ENCODE measurements at places on chromosomes 1 and 21.
A peak's percentile ranks its signal among the peaks of the same experiment; 100 is the strongest.

GRCh38 chr1:50048791-50049190, 25.0 kb upstream of the AGBL4 start:
- no peak for DNase-seq

GRCh38 chr1:980137-980571, 1.7 kb downstream of the PERM1 start:
- DNase-seq, result no peak

GRCh38 chr1:221772117-221772516, 30.2 kb upstream of the DUSP10 start:
- no peak for DNase-seq

- DNase-seq, result no peak
These were observed 323.5 kb upstream of the LRRC7 start for GRCh38 chr1:69244211-69244610.

GRCh38 chr21:41677671-41678015, 89.2 kb downstream of the RIPK4 start:
- no peak for DNase-seq

GRCh38 chr1:225044258-225044657, 114.8 kb downstream of the DNAH14 start:
- no peak for DNase-seq

GRCh38 chr1:248697907-248698306, 4.7 kb downstream of the OR14I1 start:
- DNase-seq, result no peak

DNA sequence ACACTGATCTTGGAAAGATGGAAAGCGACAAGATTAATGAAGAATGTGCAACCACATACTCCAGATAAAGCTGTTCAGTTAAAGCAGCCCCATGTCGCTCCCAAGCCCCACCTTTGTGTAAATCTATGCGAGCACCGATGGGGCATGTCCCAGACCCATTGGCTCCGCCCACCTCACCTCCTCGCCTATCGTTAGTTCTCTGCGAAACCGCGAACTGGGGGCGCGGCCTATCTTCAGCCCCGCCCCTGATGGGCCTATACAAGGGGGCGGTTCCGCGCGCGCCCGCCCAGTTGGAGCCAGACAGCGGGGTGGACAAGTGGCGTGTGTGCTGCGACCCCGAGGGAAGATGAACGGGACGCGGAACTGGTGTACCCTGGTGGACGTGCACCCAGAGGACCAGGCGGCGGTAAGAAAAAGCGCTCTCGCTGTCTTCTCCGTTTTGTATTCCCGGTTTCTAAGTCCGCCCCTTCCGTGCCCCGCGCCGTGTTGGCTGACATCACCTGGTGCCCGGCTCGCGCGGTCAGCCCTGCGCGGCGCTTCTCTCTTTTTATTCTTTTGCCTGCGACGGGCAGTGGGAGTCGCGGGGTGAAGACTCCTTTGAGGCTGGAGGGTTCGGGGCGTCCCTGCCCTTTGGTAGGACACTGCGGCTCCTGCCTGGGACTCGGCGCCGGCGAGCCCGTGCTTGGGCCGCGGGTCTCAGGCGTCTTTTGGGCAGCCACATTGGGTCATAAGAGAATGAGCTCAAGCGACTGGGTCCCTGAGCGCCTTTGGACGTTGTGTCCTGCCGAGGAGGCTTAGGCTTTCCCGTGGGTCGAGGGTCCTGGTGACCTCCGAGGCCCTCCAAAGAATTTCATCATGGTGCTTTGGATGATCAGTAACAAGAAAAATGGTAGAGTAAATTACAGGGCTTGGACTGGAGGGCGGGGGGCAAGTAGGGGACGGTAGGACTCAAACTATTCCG, at the start of gene TUFT1:
TUFT1 (plus strand) TSS at position 289 of the 961 bp plus-strand sequence; CDS start at position 347, 58 bp downstream.
- peak; percentile 95 for DNase-seq

DNA sequence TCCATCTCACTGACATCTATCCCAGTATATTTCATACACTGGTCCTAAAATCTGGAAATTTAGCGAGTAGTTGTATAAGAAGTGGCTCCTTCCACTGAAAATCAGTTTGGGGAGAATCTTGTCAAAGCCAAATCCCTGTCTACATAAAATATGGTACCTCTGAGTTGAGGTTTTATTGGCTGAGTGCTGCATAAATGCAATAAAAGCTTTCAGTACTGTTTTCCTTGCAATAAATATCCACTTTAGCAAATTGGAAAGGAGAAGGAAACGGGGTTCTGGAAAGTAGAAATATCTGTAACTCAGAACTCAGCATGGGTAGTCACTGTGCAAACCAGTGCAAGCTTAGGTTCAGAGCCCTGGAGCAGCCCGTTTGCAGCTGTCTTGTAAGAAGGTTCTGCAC, 580.2 kb downstream of the SMYD3 start:
- no peak for DNase-seq

- DNase-seq, result no peak
These were observed 331.4 kb upstream of the USP24 start for GRCh38 chr1:55546553-55546952.

DNA sequence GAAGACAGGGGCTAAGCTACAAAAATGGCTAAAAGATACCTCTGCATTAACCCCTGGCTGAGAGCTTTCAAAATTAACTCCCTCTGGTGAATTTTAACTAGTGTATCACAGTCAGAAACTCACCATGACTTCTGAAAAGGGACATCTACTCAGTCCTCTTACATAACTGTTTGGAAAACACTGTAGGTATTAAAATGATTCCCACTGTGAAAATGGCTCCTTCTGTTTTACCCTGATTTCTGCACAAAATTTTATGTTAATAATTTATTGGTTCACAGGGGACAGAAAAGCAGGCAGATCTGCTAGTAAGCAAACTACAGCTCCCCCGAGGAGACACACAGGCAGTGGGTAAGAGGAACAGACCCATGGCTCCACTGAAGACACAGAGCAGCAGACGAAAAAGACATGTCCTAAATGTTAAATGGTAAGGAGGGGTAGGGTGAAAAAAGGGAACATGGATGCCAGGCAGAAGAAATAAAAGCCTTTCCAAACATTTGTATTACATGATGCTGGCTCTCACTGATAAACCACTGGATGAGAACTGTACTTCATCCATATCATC, 111.7 kb downstream of the SLC45A1 start:
- DNase-seq, result no peak

GRCh38 chr21:25342816-25343215, 264.5 kb downstream of the MRPL39 start:
- no peak for DNase-seq

DNA sequence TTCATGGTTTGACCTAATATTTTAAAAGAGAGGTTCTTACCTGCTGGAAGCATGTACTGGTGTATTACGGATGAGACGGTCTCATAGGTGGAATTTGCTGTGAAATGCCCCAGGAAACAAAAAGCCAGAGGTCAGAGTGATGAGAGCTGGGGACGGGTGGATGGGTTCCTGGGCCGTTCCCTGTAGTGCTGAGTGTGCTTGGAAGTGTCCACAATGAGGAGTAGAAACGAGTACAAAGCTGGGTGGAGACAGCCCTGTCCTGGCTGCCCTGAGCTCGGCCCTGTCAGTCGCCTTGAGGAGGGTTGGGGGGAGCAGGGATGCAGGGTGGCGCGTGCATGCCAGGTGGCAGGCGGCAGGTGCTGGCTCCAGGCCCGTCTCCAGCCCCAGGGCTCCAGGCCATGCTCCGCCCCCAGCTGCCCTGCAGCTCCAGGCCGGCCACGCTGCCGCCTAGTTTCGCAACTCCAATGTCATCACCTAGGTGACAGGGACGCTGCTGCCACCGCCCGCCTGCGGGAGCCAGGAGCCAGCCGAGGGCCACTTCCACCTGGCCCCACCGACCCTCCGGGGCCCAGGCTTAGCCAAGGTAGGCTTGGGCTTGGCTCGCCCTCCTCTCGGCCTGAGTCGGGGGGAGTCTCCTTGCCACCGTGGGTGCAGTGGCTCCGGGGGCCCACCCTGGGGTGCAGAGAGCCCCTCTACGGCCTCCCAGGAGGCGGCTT, 16.4 kb downstream of the TP73 start:
- peak; percentile 54 for DNase-seq

DNA sequence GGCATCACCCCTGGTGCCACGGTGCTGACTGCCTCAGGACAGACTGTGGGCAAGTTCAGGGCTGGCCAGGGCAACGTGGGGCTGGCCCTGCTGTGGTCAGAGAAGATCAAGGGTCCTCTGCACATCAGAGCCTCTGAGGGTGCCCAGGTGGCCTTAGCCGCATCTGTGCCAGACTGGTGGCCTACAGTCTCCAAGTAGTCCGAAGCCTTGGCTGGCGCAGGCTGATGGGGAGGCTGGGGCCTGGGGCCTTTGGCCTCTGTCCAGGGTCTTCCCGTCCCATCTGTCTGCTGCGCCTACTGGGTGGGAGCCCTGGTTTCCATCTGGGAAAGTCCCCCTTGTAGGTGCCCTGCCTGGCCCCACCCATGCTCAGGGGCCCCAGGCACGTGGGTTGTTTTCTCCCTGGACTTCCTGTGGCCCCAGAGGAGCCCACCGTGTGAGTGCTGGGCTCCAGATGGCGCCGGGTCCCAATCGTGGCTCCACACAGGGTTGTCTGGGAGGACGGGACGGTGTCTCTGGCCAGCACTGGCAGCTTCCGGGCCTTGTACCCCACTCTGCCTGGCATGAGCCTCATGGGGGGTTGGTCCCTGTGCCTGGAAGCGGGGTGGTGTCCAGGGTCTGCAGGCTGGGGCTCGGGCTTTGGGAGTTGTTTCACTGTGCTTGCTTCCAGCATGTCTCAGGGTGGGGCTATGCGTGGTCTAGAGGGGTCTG, 9.9 kb downstream of the IBA57 start:
- no peak for DNase-seq

DNA sequence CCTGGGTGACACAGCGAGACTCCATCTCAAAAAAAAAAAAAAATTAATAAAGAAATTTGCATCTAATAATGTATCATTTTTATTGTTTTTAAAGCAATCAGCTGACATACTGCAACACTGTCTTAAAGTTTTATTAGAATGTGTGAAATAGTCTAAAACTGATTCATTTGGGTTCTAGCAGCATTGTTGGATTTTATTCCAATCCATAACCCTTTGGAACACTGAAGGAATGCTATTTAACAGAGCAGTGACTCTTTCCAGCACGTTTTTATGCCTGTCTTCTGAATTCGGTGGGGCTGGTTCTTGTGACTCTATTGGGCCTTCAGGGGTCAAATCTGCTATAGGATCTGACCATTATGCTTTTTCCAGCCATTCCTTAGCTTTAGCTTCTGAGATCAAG, 18.2 kb upstream of the FMO4 start:
- no peak for DNase-seq

GRCh38 chr21:34967509-34968289, 81.4 kb downstream of the RUNX1 start:
- no peak for DNase-seq

DNA sequence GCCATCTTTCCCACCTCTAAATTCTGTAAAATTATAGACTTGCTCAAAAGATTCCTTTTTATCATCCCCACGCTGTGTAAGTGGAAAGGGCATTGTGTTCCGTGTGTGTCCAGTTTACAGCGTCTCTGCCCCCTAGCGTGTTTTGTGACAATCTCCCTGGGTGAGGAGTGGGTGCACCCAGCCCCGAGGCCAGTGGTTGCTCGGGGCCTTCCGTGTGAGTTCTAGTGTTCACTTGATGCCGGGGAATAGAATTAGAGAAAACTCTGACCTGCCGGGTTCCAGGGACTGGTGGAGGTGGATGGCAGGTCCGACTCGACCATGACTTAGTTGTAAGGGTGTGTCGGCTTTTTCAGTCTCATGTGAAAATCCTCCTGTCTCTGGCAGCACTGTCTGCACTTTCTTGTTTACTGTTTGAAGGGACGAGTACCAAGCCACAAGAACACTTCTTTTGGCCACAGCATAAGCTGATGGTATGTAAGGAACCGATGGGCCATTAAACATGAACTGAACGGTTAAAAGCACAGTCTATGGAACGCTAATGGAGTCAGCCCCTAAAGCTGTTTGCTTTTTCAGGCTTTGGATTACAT, 61.9 kb downstream of the POFUT2 start:
- no peak for DNase-seq

DNA sequence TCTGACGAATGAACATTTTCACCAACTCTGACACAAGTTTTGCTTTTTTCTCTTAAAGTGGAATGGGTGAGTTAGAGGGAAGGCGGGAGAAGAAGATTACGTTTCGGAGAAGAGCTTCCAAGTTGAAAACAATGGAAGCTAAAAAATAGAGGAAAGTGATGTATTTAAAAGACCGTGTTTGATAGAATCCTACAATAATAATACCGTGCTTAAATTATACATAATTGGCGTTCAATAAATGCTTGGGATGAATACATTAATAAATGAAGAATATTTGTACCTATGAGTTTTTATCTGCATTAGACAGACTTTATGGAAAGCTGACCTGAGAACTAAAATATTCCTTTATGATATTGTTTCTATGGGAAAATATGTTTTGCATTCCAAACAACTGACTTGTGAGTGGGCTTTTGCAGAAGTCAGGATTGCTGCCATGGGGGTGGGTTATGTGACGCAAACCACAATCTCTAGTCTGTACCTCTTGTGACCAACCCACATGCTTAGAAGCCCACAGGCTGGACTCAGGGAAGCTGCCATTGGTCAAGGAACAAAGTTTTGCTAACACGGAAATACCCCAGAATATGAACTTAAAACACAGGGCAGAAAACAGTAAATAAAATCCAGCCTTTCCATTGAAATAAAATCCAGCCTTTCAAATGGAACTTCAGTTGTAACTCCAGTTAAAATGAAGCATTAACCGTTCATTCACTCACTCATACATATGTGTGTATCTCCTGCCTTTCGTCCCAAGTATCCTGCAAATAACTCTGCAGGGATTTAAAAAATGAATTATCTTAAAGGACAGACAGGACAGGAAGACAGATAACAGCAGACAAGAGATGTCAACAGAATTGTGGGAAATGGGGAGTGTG, 21.3 kb upstream of the ATF3 start:
- no peak for DNase-seq

DNA sequence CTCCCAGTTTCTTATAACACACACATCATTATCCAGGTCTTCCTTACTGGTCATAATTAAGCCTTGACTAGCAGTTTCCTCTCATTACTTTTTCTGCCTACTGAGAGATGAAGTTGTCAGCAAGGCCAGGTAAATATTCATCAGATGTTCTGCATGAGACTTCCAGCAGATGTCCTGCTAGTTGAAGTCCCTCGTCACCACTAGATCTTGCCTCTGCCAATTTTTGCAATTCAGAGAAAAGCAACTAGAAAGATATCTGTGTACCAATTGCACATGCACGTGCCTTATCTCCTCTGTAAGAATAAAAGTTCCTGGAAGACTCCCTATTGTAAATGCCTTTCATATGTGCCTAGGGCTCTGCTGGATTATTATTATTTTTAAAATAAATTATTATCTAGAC, 18.3 kb downstream of the ACKR1 start:
- DNase-seq, result no peak

GRCh38 chr1:234871710-234872271, 256.8 kb downstream of the TOMM20 start:
- no peak for DNase-seq

GRCh38 chr1:218409946-218410510, 64.9 kb downstream of the TGFB2 start:
- no peak for DNase-seq

- DNase-seq, result peak; percentile 36
These were observed 690 bp downstream of the EPS8L3 start for GRCh38 chr1:109762821-109763645.

DNA sequence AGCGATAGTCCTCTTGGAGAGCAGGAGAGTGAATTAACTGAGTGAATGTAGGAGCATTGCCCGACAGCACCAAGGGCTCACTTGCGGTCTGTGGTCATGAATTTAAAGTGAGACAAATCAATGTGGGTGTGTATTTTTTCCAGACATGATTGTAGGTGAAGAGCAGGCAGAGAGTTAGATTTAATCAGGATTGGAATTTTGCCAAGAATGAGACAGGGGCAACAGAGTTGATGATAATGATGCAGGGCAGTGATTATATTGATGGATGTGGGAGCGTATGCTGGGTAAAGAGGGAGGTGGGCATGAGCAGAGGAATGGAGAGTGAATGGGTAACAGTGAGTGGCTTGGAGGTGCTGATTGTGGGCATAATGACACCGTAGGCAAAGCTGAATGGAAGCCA, 20.0 kb upstream of the SYT6 start:
- no peak for DNase-seq

Measured in CD4-positive, alpha-beta T cell treated with Interleukin-4 for 1 hour (primary cell).